ENCODE measurements at places on chromosomes 13 and 19. TPM values are rescaled to one million over a fixed set of nuclear protein-coding genes. Genes with fewer than 3 reads are reported as not detected.

- DNase-seq, result no peak
Measured at GRCh38 chr13:78317030-78317429, 286.3 kb downstream of the POU4F1 start.

The EFNA2 gene
- not detected for total RNA-seq

The LRRC63 gene
- total RNA-seq, result 0.24 TPM

GRCh38 chr19:58037927-58038687, 4.3 kb downstream of the ZSCAN1 start:
- no peak for DNase-seq

GRCh38 chr13:34383728-34384127, 558.3 kb upstream of the NBEA start:
- no peak for DNase-seq

Measured in activated naive CD4-positive, alpha-beta T cell treated with anti-CD3 and anti-CD28 coated beads for 36 hours (primary cell).